A172 (cell line): ENCODE measurements at places on chromosomes 1 and 21. TPM values are rescaled to one million over a fixed set of nuclear protein-coding genes. Genes with fewer than 3 reads are reported as not detected.

- peak; percentile 67 for DNase-seq
These were observed 31.0 kb downstream of the TNNT2 start for GRCh38 chr1:201346337-201346939.

- no peak for DNase-seq
These were observed 14.8 kb upstream of the GPR88 start for GRCh38 chr1:100523038-100523652.

Gene AK4
- total RNA-seq: 6.8 and 8.9 TPM in 2 replicates

DNA sequence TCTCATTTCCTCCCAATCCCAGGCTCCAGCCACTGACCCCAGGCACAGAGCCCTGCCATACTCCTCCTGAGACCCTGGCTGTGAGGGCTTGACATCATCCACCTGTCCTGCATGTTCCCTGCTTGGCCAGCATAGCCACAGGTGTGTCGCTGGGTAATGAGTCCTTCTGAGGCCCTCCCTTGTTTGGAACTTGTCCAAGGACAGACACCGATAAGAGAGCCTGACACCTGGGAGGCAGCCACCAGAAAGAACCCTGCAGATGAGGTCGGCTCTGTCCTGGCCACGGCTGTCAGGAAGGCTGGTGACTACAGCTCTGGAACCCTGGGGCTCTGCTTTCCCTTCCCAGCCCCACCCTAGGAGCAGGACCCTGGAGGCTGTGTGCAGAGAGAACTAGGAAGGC, 34.6 kb downstream of the TMEM63A start:
- no peak for DNase-seq

DNA sequence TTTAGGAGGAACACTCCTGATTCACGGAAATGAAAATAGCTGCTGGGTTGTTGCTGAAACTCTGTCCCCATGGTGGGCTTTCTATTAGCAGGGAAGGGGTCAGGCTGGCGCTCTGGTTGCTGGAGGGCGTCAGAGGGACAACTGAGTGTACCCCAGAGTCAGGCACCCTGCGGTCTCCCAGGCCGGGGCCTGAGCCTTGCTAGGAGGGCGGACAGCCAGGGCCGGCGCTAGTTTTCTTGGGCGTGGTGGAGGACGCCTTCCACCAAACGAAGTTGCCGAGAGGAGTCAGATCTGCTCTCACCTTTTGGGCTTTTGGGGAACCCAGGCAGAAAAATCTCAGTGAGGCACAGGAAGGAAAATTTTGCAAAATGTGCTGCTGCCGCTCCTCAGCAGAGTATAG, 54.8 kb downstream of the NGF start:
- no peak for DNase-seq

- no peak for DNase-seq
These were observed 56.2 kb downstream of the NTNG1 start for GRCh38 chr1:107196973-107197562.
